ENCODE measurements at places on chromosomes 6 and 20.

GRCh38 chr6:12288914-12289313 is 1.2 kb upstream of the EDN1 start:
- no peak for DNase-seq

GRCh38 chr6:109978174-109979032 is at the start of gene GPR6:
TSS of gene GPR6 (plus strand) at chr6:109978311. CDS start at chr6:109979113, 802 bp downstream.
- DNase-seq: peak; percentile 79

DNA sequence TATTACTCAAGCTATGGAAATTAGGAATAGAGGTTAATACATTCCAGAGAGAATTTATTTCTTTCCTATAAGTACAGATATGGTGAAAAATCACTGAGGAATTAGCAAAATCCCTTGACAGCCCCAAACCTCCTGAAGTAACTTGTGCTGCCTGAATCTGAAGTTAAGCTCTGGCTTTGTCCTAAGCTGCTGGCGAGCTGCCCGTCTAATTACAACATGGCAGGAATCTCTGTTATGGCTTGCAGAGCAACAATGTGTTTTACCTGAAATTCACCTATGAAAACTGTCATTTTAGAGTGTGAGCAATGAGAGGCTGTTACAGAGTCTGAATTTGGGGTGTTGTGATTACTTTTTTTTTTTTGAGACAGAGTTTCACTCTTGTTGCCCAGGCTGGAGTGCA is 22.5 kb upstream of the IYD start:
- DNase-seq: no peak

DNA sequence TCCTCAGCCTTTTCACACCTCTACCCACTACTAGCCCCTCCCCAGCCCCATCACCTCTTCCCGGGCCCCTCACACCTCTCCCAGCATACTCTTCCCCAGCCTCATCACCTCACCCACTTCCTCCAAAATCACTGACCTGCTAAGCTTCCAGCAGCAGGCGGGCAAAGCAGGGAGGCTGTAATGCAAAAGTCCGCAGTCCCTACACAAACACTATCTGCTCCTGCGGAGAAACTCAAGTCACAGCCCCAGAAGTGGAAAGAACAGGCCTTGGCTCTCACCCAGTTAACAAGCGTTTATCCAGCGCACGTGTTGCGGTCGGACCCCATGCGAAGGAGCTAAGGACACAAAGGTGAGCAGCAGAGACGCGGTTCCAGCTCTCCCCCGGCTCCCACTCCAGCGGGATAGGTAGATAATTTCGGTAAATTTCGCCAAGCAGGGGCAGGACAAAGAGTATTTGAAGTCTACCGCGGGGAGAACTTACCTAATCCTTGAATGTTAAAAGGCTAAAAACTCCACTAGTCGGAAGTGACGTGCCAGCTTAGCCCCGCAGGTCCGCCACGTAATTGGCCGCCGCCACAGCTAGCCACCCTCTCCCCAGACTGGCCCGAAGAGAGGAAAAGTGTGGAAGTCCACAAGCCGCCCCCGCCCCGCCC is 728 bp upstream of the TRIM39 start:
- DNase-seq: peak; percentile 85

DNA sequence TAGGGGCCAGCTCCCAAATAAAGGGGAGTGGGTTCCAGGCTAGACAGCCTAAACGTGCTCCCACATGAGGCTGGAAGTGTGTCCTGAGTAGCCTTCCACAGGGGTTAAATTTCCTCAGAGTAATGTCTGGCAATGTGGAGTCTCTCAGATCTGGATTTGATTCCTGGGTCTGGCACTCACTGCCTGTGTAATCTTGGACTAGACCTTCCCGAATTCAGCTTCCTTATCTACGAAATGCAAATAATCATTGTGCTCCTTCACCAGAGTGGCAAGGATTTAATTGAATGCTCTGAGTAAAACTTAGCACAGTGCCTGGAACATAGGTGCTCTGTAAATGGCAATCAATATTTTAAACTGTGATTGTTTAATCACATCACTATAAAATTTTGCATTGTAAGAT is 114.4 kb downstream of the SLX4IP start:
- DNase-seq: no peak
